Naive thymus-derived CD8-positive, alpha-beta T cell (primary cell): ENCODE measurements at places on chromosomes 6 and 20. TPM values are rescaled to one million over a fixed set of nuclear protein-coding genes. Genes with fewer than 3 reads are reported as not detected.

The CLVS2 gene
- polyA plus RNA-seq = not detected

The F13A1 gene
- polyA plus RNA-seq = 0.12 TPM

The MPIG6B gene
- 4.9 TPM for polyA plus RNA-seq

The DPM1 gene
- polyA plus RNA-seq = 79.8 TPM

The COX4I2 gene
- not detected for polyA plus RNA-seq

The ZFP64 gene
- 10.1 TPM for polyA plus RNA-seq

The TNFAIP3 gene
- 84.3 TPM for polyA plus RNA-seq

The E2F3 gene
- polyA plus RNA-seq = 5.9 TPM

The GPR63 gene
- not detected for polyA plus RNA-seq

The FNDC1 gene
- not detected for polyA plus RNA-seq

The ADGRG6 gene
- polyA plus RNA-seq = not detected

The TNXB gene
- 0.13 TPM for polyA plus RNA-seq

The ADGRF5 gene
- not detected for polyA plus RNA-seq

The GRM1 gene
- not detected for polyA plus RNA-seq
